ENCODE measurements at places on chromosomes 5 and 9.

DNA sequence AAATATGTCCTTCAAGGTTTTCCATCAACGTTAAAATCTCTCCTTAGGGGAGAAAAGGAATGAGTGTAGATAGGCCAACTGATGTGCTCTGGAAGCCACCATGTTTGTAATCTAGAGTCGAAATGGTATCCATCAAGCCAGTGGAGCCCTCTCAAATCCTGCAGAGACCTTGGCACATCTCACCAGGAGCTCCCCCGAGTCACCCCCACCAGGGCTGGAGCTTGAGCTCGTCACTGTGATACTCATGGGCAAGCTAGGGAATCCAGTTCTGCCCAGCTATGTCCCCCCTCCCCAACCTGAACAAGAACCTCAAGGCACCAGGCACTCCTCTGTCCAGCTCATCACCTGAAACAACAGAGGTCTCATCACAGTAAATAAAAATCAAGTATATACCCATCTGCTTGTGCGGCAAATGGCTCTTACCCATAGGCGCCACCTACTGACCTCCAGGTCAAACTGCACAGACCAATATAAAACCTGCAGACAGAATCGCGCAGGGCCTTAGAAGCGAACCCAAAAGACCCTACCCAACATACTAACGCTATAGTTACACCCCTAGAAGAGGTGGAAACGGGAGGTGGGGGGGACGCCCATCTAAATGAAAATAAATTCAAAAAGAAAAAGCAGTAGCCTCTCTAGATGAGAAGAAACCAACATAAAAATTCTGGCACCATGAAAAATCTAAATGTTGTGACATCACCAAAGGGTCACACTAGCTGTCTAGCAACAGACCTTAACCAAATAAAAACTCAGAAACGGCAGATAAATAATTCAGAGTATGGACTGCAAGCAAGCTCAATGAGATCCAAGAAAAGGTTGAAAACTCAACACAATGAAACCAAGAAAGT is 75.0 kb downstream of the TTC39B start:
- no peak for DNase-seq

DNA sequence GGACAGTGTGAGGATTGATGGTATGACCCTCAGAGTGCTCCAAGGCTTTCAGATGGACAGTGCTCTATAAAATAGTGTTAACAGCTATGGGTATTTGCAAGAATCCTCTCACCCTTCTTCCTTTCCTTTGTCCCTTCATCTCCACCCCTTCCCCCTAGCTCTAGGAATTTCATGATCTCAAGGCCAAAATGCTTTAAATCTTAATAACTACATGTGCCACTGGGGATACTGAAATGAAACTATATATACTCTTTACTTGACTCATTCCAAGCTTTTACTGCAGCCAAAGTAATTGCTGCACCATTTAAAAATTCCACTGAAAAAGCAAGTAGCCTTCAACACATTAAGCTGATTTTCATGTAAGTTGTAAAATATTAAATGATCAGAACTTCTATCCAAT is 361.6 kb upstream of the SLC30A5 start:
- no peak for DNase-seq

DNA sequence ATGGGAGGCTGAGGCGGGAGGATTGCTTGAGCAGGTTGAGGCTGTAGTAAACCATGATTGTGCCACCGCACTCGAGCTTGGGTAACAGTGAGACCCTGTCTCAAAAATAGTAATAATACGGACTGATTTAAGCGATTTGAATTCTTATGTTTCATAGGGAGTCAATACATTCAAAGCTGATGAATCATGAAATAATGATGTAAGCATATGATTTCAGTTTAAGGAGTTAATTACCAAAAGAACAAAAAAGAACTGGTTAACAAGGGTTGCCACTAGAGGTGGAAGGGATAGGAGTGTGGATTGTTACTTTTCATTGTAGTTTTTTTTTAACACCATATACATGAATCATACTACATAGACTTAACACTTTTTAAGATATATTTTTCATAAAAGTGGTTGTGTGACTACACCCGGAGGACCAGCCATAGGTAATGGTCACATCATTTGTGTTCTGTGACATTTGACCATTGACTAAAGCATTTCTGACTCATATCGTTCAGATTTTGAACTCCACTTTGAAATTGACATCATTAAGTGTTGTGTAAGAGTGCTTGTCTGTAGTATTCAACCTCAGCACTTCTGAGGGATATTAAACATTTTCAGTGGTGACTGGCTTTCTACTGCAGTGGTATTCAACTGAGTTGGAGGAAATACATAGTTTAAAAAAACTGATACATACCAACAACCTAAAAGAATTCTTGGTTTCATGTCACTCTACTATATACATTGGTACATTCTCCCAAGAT is 7.0 kb downstream of the TRMT10B start:
- no peak for DNase-seq

GRCh38 chr5:130496215-130496614 is 592.0 kb downstream of the CHSY3 start:
- no peak for DNase-seq

GRCh38 chr9:4413856-4414255 is 76.4 kb upstream of the SLC1A1 start:
- DNase-seq: no peak

- DNase-seq: no peak
Observed at GRCh38 chr5:117380316-117380715, 805.7 kb upstream of the SEMA6A start.

- no peak for DNase-seq
Observed at GRCh38 chr5:89299998-89300397, 417.0 kb upstream of the MEF2C start.

- no peak for DNase-seq
Observed at GRCh38 chr5:77864997-77865396, 88.9 kb upstream of the TBCA start.

DNA sequence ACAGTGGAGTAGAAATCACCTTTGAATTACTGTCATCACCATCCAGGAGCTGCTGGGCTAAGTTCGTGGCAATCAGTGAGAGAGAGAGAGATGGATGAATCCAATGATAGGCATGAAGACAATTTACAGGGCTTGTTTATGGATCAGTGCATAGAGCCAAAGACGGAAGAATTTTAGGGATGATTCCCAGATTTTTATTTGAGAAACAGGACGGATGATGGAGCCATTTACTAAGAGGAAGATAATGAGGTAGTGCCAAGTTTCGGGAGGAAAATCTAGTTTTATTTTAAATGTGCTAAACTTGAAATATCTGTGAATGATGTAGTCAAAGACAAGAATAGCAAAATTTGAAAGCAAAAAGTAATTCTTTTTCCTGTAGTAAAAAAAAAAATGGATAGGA is 394.2 kb upstream of the PAPPA start:
- DNase-seq: no peak
